Endothelial cell of umbilical vein (primary cell): ENCODE measurements at places on chromosomes 1 and 21.

GRCh38 chr1:201599548-201599947 lies 60.6 kb downstream of the NAV1 start:
- DNase-seq = no peak

- peak; percentile 86 for DNase-seq
These were observed 79.6 kb downstream of the ST3GAL3 start for GRCh38 chr1:43786960-43787359.

DNA sequence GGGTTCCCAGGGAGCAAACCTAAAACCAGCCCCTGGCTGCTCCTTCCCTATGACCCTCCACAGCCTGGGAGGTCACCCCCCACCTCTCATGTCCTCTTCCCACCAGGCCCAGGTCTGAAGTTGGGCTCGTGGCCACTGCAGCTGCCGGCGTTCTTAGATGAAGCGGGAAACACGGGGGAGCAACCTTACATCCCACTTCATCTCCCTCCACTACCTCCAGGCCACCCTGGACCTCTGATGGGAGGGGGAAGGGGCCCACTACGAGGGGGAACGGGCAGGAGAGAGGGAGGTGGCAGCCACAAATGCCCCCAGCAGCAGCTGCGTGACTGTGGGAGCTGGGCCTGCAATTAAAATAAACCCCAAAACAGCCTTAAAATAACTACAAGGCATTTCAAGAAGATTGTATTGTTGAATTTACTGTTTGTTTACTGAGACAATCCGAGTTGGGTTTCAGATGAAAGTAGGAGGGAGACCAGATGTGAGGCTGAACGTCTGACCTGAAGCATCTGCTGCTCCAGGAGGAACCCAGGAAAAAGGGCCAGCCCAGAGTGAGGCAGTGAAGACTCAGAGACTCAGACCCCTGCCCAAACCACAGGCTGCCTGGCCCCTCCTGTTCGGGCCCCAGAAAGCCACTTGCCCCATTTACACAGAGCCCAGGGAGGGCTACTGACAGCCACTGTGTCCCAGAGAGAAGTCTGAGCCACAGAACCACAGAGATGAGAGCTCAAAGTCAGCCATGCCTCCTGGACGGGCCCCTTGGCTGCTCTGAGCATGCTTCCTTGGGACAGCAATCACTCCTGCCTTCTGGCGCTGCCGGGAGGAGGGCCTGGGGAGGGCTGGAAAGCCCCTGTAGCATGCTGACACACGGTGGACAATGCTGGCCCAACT lies 59.8 kb downstream of the GLIS1 start:
- no peak for DNase-seq

DNA sequence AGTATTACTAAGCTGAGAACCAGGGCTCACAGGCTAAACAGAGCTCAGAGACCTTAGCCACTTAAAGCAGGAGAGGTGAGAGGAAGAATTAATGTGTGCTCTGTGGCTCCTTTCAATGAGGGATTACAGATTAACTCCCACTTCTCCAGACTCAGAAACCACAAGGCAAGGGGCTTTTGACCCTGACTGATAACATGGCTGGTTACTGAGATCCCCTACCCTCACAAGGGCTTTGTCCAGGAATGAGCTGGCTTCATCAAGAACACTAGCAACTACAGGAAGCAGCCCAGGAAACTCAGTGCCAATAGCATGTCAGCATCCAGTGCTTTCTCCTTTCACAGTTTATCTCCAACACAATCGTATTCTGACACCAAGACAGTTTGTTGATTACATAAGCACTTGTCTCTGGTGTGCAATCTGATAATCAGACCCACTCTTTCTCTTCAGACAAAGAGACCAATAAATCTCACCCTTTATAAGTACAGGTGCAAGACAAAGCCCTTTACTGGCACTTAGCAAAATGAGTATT lies 38.8 kb downstream of the ERI3 start:
- DNase-seq = peak; percentile 28

DNA sequence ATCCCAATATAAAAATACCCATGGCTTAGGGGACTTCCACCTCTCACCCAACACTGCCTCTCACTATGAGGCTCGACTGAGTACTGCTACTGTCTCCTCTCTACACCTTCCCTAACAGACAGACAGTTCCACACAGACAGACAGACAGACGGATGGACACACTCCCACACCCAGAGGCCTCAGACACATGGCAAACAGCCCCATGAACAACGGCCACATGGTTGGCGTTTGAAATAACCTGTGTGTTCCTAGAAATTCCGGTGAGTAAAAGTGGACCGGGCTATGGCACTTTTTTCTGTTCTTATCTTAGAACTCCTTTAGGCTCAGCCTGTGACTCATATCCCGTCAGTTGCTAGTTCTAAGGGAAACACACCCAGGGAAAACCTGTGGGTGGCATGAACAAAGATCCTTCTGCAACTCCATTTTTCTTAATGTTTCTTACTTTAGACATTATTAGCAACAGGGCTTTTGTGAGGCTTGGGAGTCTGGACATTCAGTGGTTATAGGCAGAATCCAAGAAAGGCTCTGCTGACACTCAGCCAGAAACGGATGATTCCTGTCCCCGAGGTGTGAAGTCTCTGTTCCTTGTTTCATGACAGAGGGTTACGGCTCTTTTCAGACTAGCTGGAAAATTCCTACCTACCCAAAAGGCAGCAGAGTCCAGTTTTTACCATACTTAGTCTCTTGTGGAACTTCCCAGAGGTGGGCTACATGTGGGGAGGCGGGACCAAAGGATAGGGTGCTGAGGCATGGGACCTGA lies 90.5 kb upstream of the TLR5 start:
- peak; percentile 91 for DNase-seq

GRCh38 chr1:212108981-212109380 lies 73.4 kb downstream of the DTL start:
- DNase-seq = no peak

DNA sequence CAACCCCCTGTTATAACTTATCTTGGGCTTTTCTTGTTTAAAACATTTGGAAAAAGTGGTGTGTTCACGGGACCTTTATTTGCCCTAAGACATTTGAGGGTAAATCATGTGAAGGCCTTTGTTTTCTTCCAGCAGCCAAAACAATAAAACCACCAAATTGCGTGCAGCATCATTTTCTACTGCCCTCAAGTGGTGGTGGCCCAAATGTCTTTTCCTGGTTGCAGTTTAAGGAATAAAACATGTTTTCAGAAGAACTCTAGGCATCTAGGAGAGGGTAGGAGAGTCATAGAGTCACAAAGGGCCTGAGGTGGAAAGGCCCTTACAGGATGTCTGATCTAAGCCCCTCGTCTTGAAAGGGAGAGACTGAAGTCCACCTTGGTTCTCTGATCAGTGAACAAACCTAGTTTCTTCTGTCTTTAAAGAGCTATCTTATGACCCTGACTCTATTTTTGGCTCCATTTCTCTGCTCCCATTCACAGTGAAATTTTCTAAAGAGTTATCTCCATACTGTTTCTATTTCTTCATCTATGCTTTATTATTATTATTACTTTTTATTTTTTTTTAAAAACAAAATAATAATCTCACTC lies 16.0 kb upstream of the EPS15 start:
- DNase-seq = peak; percentile 89

DNA sequence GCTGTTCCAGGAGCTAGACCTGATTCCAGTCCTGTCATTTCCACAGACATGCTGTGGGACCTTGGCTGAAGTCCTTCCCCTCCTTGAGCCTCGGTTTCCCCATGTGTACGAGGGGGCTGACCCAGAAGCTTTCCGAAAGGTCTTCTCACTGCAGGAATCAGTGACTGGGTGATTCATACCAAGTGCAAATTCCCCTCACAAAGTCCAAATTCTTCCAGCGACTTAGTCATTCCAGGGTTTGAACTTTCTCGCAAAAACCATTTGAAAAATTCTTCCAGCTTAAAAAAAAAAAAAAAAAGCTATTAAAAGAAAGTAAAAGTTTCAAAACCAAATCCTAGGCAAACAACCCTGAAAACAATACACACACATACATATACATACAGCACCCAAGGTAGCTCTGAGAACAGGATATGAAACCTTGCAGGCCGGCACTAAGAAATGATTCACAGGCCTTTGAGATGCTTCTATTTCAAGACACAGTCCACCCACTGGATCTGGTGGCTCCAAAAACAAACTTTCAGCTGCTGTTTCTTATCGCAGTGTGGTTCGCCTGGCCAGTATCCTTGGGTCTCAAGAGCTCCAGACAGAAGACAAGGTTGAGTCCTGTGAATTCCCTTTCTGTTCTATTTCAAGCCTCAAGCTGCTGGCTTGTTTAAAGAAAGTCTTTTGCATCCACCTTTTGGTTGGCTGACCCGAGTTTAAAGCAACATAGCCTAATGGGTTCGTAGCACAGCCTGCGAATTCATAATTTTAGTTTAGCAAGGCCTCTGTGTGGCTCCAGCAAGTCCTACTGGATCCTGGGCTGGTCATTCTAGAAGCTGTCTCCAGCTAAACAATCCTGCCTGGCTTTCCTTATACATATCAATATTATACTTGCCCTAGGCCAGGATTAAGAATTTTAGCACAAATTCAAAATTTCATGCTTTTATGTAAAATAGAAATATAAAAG lies 18.0 kb upstream of the ID3 start:
- DNase-seq = peak; percentile 74

GRCh38 chr1:183310753-183311479 lies 107.3 kb downstream of the NMNAT2 start:
- peak; percentile 43 for DNase-seq

DNA sequence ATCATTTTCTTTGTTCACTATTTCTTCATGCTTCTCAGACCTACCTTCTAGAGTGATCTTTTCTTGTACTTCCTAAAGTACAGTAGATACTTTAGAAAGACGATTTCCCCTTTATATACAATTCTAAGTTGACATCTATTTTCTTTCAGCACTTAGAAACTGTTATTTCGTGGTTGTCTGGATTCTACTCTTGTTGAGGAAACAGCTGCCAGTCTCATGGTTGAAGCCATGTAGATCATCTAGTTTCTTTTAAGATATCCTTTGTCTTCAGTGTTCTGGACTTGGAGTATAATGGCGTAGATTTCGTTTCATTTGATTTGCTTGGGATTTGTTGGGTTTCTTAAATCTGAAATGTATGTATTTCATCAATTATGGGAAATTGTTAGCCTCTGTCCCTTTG lies 67.6 kb downstream of the PKN2 start:
- no peak for DNase-seq

GRCh38 chr1:76053021-76053420 lies 21.5 kb upstream of the ST6GALNAC3 start:
- DNase-seq = no peak

DNA sequence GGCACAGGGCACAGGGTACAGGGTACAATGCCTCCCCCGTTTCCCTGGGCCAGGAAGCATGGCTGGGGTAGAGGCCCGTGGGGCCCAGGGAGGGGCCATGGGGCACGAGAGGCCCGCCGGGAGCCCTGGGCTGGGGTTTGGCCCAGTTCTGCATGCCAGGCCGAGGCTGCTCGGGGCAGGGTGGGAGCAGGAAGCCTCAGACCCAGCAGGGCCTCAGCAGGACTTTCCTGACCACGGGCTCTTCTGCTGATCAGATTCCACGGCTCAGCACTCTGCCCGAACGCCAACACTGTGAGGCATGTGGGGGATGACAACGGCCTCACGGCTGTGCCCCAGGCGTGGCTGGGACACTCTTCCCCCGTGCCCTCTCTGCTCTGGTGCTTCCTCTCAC lies 104.3 kb downstream of the NPHP4 start:
- no peak for DNase-seq

GRCh38 chr1:116677474-116678062 lies 10.0 kb upstream of the IGSF3 start:
- no peak for DNase-seq

- no peak for DNase-seq
These were observed 78.9 kb downstream of the KCNJ6 start for GRCh38 chr21:37837381-37837780.
